ENCODE measurements at places on chromosomes 11 and 22.

GRCh38 chr11:115787302-115787701, 283.1 kb upstream of the CADM1 start:
- DNase-seq: no peak
- no peaks in the 10 kb centered on the region for H3K27me3 ChIP-seq
- no peak overlapping the region for H3K4me3 ChIP-seq
- H3K27ac ChIP-seq: no peak overlapping the region
- H3K36me3 ChIP-seq: no peaks in the 10 kb centered on the region

- H3K27ac ChIP-seq: no peak overlapping the region
- no peaks in the 10 kb centered on the region for H3K36me3 ChIP-seq
- no peak for DNase-seq
- H3K4me1 ChIP-seq: no peaks in the 10 kb centered on the region
These were observed 42.8 kb upstream of the CCND1 start for GRCh38 chr11:69598147-69598546.

DNA sequence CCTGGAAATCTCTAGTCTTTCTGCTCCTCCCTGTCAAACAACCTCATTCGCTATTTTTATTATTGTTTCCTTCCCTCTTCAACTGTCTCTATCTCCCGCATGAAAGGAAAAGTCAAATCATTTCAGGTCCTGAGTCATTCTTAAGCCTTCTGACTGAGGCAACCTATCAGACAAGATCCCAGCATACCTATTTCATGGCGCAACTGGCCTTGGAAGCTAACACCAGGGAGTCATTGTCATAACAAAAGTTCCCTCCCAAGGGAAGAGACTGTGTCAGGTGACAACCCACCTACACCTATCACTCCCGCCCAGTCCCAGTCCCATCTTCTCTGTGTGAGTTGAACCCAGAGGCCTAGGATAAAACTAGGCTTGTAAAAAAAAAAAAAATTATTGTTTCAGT, 10.2 kb upstream of the ARHGAP42 start:
- no peak overlapping the region for H3K4me3 ChIP-seq
- H3K27ac ChIP-seq: no peak overlapping the region
- no peaks in the 10 kb centered on the region for H3K4me1 ChIP-seq
- DNase-seq: no peak
- H3K36me3 ChIP-seq: no peaks in the 10 kb centered on the region
- no peaks in the 10 kb centered on the region for H3K27me3 ChIP-seq

DNA sequence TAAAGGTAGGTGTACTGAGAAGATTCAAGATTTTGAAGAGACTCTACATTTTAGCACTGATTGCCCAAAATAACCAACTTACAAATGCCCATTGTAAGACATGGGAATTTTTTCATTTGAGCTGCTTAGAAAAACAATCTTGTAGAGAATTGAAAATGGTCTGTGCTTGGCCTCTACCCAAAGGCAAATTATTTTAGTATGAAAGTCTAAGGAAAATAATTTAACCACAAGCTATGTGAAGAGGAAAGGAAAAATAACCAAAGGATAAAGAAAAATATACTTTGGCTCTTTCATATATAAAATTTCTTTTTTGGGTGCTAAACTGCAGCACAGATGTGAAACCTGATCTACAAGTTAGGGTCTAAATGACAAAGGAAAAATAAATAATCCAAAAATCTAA, 54.9 kb downstream of the ME3 start:
- H3K4me1 ChIP-seq: no peaks in the 10 kb centered on the region
- H3K36me3 ChIP-seq: no peaks in the 10 kb centered on the region
- no peak for DNase-seq

DNA sequence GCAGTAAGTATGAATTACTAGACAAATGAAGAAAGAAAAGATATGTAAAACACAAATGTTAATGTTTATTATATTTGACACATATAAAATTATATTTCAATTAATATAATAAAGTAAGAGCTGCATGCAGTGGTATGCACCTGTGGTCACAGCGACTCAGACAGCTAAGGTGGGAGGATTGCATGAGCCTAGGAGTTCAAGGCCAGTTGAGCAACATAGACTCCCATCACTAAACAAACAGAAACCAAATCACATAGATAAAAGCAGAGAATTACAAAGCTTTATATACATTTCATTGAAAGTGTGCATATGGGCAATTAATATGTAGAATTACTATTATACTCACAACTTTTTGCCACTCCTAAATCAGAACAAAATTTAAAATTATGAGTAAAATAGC, 70.0 kb upstream of the HTATIP2 start:
- no peak overlapping the region for H3K4me3 ChIP-seq
- H3K27me3 ChIP-seq: no peaks in the 10 kb centered on the region
- DNase-seq: no peak
- no peaks in the 10 kb centered on the region for H3K4me1 ChIP-seq

GRCh38 chr11:95499516-95500135, 268.6 kb upstream of the SESN3 start:
- DNase-seq: no peak
- H3K27me3 ChIP-seq: peaks cover 12% of the 10 kb centered on the region
- no peaks in the 10 kb centered on the region for H3K36me3 ChIP-seq
- no peak overlapping the region for H3K4me3 ChIP-seq

- H3K27ac ChIP-seq: no peak overlapping the region
- no peak for DNase-seq
- peaks cover 10% of the 10 kb centered on the region for H3K4me1 ChIP-seq
- no peaks in the 10 kb centered on the region for H3K36me3 ChIP-seq
- H3K27me3 ChIP-seq: no peaks in the 10 kb centered on the region
- H3K4me3 ChIP-seq: no peak overlapping the region
These were observed 261.6 kb upstream of the CADM1 start for GRCh38 chr11:115765803-115766239.

Measured in esophagus squamous epithelium (tissue), 5 donors.